ENCODE measurements at places on chromosomes 3 and 15.

DNA sequence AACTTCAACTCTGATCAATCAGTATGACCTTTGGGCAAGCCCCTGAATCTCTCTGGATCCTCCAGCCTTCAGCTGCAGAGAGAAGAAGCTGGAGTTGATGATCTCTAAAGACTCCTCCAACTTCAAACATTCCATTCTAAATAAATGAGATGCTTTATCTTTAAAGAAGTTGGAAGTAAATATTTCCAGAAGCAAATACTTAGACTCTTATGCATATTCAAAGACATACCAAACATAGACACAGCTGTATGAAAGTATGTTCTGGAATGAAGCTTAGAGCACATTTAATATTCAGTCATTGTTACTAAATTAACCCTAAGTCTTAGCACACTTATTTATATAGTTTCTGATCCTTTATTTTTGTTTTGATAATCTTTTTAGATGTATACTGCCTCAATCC, 77.6 kb upstream of the ACP3 start:
- no peak for DNase-seq

- no peak for DNase-seq
Observed at GRCh38 chr15:40335938-40336743, 4.6 kb downstream of the CCDC9B start.

DNA sequence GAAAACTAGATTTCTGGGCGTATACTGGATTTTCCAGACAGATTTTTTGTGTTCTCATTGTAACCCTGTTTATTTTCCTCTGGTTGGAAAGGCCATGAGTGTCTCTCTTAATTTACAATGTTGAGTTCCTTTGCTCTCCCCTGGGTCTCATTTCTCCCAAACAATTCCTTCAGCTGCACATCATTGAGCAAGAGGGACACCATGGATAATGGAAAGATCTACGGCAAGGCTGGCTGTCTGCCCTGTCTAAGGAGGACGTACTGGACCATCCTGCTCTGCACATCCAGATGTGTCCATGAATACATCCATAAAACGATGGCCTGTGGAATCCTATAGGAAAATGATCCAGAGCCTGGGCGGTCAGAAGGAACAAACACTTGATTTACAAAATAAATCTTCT, 258.1 kb upstream of the MCTP2 start:
- no peak for DNase-seq

- DNase-seq: no peak
Observed at GRCh38 chr15:59346951-59347350, 25.7 kb downstream of the MYO1E start.

DNA sequence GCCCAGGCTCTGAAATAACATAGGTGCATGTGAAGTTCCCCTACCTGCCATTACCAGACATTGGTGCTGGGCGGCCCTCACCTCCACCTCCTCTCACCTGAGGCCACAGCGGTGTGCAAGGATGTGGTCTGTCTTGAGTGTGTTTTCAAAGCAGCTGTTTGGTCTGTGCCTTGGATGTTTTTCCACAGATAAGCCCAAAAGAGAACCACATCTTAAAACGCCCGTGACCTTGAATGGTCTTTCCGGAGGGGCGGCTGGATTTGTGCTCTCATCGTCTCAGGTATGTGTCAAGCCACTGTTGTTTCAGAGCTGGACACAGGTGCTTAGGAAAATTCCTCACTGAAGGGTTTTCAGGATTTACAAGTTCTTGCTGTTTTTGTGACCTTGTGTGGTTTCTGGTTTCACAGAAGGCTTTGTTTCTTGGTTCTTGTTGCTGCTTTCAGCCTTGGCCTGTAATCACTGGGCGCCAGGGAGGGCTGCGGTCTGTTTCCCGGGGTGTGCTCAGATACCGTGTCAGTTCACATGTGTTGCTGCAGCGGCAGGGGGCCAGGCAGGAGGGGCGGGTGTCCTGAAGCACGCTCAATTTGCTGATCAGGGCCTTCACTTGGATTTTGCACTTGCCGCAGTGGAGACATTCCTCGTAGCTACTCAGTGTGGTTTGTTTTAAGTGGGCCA, 128.4 kb downstream of the IGF1R start:
- DNase-seq: no peak

DNA sequence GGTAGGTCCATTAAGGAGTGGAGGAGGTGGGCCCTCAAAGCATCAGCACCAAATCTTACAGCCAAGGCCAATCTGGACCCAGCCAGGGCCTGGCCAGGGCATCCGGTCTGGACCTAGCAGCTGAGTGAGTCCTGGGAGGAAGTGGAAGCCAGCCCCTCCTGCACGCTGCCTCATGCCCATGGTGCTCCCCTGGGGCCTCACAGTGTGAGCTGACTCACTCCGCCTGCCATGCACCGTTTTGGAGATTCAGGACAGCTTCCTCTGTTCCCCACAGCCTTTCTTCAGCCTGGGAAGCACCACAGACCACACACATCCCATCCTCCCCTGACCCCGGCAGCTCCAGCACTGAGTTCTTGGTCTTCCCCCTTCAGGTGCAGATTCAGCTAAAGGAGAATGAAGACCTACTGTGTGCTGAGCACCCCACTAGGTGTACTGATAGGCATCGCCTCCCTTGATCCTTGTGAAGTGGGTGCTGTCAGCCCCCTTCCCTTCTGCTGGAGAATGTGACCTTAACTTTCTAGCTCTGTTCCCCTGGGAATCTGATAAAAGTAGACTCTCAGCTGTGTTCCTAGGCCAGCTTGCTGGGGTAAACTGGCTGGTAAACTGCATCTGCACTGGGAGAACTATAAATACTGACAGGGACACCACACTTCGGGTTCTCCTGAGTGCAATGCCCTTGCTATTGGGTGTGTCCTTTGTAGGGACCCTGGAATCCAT, 36.8 kb upstream of the SEC13 start:
- DNase-seq: no peak

DNA sequence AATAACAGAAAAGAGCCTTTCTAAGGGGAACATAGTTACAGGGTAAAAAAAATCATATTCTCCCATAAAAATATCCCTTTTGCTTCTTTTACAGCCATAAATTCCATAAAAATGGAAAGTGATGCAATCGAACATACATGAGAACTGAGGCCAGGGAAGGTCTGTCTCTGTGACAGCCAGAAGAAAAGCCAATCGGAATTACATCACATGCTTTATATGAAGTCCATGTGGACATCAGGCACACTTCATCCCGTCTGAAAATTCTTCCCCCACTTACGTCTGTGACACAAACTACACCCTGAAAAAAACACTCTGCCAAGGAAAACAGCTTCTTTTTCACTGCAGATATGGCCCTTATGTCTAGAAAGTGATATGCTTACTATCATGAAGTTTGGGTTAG, 323.5 kb downstream of the ERC2 start:
- DNase-seq: no peak

GRCh38 chr3:146625186-146625775, 20.1 kb upstream of the PLSCR5 start:
- no peak for DNase-seq

GRCh38 chr3:25057379-25057778, 370.7 kb upstream of the RARB start:
- no peak for DNase-seq

- peak; percentile 93 for DNase-seq
Observed at GRCh38 chr15:43800286-43801141, at the start of gene HYPK. Gene HYPK (plus strand): TSS chr15:43800599. CDS start chr15:43800623, 24 bp downstream.

DNA sequence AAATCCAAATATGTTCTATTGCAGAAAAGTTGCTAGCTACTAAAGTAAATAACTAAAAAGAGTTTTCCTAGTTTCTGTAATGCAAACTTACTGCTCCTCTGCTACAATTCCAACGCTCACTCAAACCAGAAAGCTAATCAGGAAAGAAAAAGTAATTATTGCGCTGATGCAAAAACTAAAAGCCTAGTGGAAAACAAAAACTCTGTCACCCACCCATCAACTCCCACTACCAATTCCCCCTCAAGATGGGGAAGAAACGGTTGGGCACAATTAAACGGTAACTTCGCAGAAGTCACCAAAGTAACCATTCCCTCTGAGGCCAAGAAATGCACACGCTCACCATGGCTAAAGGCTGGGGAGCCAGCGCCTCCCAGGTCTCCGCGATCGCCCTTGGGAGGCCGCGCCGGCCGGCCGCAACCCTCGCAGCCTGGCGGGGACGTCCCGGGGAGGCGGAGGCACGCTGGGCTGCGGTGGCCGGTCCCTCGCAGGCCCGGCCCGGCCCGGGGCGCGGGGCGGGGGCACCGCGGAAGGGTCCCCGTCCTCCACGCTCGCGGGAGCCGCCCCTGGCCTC, 684 bp downstream of the SLTM start:
- DNase-seq: no peak

GRCh38 chr3:55701997-55702396, 214.9 kb upstream of the WNT5A start:
- DNase-seq: no peak

GRCh38 chr15:36880224-36880912, 220.0 kb downstream of the MEIS2 start:
- DNase-seq: no peak

- DNase-seq: no peak
Observed at GRCh38 chr3:14798231-14798630, 20.5 kb upstream of the FGD5 start.

DNA sequence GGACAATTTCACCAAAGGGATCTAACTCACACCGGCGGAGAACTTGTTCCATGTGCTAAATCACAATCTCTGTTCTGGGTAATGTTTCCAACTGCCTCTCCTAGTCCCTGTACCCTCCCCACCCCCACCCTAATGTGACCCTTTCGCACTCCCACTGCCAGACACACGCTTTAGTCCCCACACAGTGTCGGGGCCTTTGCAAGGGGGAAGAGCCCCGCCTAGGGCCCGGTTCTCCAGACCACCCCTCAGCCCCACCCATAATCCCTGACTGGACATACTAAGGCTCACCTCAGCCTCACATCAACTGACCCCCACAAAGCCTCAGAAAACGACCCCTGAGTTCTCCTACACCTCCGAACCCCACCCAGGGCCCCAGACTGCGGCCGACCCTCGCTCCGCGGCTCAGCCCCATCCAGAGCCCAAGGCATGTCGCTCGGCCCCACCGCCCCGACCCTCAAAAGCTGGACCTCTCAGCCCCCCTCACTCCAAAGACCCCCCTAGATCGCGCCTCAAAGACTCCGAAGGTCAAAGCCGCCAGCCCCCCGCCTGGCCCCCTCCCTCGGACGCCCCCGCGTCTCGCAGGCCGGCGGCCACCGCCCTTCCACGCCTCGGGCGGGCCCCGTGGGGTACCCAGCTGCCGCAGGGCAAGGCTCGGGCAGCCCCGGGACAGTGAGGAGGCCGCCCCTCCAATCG, 72.0 kb upstream of the MAP4 start:
- DNase-seq: peak; percentile 17

DNA sequence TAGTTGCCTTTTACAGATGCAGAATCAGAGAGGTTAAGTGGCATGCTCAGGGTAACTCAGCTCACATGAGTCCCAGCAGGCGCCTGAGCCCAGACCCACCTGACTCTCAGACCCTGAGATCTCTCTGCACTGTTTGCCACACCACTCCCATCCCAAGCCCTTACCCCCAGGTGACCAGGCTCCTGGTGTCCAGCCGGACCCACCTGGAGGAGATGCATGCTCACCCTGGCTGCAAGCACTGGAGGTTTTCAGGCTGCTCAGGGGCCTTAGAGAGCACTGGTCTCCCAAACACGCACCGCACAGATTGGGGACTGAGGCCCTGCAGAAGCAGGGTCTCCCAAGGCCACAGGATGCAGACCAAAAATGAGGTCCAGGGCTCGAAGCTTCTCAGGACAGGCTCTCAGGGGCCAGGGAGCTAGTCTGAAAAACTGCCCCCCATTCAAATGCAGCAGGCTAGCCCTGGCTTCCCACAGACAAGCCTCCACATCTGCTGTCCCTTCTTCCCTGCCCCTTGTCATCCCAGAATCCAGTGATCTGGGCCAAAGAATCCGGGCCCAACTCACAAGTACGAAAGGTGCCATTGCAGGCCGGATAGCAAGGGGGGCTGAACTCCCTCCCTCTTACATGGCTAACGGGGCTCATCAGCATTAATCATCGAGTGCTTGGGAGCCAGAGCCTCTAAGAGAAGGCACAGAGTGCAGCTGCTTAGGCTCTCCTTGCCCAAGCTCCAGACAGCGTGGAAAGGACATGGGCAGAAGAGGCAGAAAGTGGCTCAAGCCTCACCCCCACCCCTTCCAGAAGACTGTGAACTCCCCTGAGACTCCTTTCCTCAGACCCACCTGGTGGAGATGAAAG, 90.2 kb upstream of the PRR20G start:
- DNase-seq: no peak

DNA sequence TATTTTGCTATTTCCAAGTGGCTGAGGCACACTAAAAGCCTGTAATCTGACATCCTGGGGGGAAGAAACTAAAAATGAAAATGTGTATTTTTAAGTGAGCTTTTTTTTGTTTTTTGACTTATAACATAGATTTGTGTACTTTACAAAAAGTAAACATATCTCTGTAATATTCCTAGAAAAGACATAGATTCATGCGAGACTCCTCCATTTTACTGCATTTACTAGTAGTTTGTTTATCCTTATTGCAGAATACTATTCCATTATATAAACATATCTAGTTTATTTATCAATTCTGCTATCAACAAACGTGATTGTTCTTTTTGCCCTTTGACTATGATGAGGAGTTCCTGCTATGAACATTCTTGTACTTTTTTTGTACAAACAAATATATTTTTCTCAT, 67.8 kb upstream of the PLSCR5 start:
- no peak for DNase-seq

- no peak for DNase-seq
Observed at GRCh38 chr3:170815340-170815739, 54.7 kb downstream of the RPL22L1 start.

DNA sequence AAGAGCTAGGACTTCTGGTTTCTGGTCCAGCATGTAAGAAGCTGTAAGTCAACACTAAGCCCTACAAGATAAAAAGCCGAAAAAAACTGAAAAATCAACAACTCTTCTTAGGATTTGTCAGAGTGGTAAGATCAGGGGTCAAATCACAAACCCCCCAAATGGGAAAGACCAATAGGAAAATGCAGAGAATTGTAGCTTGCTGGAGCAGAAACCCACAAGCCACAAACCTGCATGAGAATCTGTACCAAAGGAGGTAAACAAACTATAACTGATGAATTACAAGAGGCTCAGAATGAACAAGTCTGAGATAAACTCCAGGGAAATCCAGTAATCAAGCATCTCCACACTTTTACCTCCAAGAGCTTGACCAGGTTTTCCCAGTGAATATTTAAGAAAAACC, 36.0 kb downstream of the RFX7 start:
- DNase-seq: no peak

Measured in activated naive CD4-positive, alpha-beta T cell treated with anti-CD3 and anti-CD28 coated beads, Interleukin-2, amount 50 U/mL, for 16 hours (primary cell).